ENCODE measurements at places on chromosomes 5 and 9.

DNA sequence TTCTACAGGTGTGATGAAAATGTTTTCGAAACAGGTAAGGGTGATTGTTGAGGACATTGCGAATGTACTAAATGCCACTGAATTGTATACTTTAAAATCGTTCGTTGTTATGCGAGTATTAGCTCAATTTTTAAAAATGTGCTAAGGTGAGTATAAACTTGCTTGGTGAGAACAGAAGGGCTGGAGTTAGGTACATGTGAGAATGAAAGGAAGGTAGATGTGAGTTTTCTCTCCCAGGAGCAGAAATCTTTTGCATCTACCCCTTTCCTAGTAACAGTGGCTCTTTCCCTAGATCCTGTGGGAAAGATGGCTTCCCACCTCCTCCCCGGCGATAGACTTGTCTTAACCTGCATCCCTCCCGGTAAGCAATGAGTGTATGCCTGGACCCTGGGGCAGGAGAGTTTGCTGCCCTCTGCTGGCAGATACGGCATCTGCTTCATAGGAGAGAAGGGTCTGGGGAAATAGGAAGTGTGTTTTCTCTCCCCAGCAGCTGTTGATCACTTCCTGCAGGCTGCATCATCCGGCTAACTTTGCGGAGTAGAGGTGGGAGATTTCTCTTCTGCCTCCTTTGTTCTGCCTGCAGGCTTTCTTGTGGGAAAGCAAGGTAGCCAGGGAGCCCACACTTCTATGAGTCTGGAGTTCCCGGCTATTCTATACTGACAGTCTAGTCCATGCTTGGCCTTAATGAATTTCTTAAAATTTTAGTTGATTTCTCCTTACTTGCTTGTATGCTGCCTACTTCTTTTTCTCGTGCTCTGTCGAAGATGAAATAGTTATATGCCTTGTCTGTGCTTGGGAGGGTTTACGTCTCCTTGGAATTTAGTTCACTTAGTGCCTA, 373.3 kb upstream of the SEMA6A start:
- DNase-seq = no peak

DNA sequence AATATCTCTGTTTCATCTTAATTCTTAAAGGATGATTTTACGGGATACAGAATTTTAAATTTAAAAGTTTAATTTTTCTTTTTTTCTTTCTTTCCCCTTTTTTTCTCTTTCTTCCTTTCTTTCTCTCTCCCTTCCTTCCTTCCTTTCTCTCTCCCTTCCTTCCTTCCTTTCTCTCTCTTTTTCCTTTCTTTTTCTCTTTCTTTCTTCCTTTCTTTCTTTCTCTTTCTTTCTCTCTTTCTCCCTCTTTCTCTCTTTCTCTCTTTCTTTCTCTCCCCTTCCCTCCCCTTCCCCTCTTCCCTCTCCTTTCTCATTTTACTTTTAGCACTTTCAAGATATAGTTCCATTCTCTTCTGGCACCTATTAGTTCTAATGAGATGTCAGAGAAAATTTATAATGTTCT, 61.4 kb upstream of the ADRB2 start:
- no peak for DNase-seq

DNA sequence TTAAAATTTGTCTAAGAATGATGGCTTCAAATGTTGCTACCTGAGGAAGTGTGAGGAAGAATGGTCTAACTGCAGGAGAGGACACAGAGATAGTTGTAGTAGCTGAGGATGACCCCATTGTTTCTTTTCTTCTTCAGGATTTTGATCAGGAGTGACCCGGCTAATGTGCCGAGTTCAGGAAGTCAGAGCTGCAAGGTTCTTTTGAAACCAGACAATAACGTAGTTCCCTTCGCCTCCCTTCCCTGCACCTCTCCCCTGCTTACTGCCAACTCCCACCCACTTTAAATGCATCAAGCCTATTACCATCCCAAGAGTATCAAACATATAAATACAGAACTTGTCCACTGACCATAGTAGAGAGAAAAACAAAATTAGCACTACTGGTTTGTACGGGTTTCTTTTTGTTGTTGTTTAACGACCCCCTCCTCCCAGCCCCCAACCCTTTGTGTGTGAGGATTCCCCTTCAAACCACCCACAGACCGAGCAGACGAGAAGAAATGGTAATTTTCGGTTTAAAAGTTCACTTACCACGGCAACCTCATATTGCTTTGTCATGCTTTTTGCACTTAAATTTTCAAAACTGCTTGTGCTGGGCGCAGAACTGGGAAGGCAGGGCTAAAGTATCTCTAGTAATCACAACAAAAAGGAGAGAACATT, 23.5 kb upstream of the ELAVL2 start:
- no peak for DNase-seq

- peak; percentile 69 for DNase-seq
These were observed 44.9 kb downstream of the SHB start for GRCh38 chr9:38024036-38024681.

GRCh38 chr5:112159435-112159834, 259.6 kb downstream of the EPB41L4A start:
- DNase-seq = no peak

DNA sequence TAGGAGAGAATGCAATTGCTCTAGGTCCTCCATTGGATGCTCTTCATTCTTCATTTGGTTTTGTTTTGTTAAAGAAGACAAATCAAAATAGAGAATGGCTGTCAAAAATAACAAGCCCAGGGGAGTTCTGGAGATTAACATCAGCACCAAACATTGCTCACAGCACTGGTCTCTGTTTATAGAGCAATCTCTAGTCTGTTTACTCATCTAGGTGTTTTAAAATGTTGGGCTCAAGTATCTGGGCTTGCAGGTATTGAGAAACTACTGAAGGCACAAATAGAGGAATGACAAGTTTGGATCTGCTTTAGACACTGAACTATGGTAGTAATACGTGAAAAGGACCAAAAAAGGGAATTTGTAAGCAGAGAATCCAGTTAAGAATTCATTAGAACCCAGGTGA, 77.0 kb upstream of the TMC1 start:
- no peak for DNase-seq

DNA sequence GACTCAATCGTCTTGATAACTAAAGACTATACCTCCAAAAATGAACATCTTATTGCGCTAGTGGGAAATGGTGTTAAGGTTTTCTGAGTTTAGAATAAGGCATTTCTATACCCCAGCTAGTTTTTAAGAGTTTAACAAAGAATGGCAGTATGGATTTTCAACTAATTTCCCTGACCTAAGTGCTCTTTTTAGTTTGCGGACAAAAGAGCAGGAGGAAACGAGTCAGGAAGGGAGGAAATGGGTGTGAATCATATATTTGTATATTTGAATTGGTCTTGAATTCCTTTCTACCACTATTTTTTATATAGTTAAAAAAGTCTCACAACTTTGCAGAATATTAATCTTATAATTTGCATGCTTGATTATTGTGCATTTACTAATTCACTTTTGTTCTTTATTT, 516.3 kb upstream of the ZNF608 start:
- DNase-seq = no peak

- DNase-seq = no peak
These were observed 716.4 kb downstream of the SEMA5A start for GRCh38 chr5:8829323-8830029.

DNA sequence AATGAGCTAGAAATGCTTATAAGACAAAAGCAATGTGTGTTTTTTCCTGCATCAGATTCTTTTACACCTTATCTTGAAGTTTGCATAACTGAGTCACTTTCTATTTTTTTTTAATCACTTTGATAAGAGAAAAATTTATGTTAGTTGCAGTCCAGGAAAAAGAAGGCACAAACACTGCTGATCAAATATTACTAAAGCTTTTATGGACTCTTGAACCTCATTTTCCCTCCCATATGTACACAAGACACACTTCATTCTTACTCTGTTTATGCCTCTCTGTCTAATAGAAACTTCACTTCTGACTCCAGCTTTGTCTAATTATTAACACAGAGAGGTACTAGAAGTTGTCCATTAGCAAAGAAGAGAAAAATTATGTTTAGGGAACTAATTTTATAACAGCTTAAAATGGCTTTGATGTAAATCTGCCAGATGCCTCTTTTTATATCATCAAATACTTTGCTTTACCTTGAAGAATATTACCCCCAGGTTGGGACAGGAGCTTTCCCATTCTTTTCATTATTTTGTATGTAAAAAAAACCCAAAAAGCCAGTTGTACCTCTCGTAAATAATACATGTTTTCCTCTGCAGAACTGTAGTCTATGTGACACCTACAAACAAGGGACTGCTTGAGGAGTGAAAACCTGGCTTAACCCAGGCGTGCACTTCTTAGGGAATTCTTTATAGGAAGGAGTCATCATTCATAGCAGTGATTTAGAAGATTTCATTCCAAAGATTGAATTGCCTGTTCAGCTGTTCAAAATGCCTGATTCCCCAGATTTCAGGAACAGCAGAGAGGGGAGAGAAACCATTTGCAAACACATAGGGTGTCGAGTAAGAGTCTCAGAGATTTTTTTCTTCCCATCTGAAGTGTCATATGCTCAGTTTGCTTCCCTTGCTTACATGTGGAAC, 72.6 kb downstream of the DAPK1 start:
- DNase-seq = no peak

- no peak for DNase-seq
These were observed 23.5 kb downstream of the PTTG1 start for GRCh38 chr5:160445132-160445531.

DNA sequence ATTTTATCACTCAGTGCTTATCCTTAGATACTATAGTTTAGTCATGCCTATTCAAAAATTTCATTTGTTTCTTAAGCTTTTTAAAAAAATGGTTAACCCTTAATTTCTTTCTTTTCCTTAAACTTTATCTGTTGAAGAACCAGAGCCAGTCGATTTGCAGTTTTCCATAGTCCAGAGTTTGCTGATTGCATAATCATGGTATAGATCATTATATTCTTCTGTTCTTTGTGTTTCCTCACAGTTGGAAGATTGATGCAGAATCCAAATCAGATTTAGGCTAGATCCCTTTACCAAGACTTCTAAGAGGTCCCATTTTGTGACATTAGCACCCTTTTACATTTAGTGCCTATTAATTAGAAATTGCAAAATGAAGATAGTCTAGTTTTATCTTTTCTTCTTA, 18.0 kb downstream of the TMEM38B start:
- DNase-seq = no peak

GRCh38 chr5:123450114-123450513, 26.9 kb upstream of the CEP120 start:
- no peak for DNase-seq

GRCh38 chr5:173056783-173057061, 570 bp downstream of the CREBRF start:
- no peak for DNase-seq

GRCh38 chr5:40410231-40410861, 269.4 kb upstream of the PTGER4 start:
- no peak for DNase-seq

DNA sequence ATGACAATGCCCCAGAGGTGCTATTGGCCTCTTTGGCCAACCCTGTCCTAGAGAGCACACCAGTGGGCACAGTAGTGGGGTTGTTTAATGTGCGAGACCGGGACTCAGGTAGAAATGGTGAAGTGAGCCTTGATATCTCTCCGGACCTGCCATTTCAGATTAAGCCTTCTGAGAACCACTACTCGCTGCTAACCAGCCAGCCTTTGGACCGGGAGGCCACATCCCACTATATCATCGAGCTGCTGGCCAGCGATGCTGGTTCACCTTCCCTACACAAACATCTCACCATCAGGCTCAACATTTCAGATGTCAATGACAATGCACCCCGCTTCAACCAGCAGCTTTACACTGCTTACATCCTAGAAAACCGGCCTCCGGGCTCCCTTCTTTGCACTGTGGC, 1.4 kb downstream of the PCDHGC5 start:
- no peak for DNase-seq

DNA sequence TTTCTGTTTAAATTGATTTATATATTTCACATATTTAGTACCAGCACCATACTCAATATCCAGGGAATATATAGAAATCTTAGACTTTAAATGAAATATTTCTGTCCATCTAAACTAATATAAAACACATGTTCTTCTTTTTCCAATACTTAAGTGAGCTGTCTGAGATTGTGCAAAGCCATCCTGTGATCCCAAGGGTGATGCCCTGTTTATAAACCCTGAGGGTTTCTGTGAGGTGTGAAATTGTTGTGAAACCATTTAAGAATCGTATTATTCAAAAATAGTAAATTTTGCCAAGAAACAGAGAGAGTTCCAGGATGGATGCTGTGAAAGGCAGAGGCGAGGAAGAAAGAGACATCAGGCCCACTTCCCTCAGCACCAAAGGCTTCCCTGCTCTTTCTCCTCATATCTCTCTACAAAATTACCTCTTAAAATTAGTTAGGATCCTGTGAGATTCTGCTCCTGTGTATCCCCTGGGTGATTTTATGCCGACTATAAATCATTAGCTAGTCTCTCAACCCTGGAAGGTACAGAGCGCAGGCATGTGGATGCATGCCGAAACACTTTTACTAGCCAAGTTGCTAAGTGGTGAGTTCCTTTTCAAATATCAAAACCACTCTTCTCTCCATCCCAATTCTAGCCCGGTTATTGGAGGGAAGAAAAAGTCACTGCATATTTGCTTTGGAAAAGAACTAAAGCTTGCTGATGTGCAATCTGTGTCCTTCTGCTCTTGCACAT, 183.0 kb downstream of the GLIS3 start:
- no peak for DNase-seq

DNA sequence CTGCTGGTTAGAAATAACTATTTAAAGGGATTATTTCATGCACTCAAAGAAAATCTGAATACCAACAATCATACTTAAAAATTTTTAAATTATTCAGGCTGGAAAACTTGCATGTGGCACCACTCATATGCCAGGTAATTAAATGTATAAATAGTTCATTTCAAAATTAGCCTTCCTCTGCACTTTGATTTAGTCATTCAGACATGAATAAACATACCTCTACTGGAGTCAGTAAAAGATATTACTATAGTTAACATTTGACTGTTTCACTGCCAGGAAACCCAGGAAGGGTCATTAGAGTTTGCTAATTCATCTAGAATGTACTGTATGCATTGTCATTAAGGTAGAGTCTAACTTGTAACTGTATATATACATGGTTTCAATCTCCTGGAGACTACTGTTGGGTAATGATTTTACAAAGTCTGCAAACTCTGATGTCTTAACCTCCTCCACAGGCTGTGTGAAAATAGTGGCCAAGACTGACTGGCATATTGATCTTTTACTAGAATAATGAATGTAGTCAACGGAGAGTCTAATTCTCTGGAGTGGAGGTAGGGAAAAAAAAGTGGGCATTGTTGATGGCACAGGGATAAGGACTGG, 43.7 kb downstream of the TEX10 start:
- no peak for DNase-seq

DNA sequence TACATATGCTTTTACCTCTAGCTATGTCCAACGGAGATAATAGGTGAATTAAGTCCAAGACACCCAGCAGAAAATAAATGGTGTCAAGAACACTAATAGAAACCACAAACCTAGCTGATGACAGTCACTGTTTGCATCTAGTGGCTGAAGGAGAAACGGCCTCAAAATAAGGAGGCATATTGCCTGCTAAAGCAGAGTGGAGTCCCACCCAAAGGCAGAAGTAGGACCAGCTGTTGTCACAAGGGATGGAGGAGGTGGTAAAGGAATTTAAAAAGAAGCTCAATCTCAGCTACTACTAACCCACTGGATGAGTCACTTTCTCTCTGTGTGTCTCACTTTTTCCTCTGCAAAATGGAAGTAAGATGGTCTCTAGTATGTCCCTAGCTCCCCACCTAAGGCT, 224.3 kb downstream of the GRIA1 start:
- no peak for DNase-seq
